Stimulated activated naive CD4-positive, alpha-beta T cell (primary cell): ENCODE measurements at places on chromosomes 5 and 9.

DNA sequence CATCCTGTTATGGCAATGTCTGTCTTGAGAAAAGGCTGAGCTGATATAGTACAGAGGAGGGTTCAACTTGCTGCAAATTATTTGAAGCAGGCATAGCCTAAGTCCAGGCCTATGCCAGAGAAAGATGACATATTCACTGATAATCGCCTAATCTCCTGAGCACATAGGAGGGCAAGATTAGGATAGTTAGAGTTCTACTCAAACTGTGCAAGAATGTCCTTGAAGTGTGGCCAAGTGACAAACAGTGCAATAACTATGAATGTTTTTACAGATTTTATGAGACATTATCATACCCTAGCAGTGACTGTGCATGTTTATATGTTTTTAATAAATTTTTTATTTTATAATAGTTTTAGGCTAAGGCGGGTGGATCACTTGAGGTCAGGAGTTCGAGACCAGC is 96.2 kb downstream of the TSSK1B start:
- no peak for DNase-seq

DNA sequence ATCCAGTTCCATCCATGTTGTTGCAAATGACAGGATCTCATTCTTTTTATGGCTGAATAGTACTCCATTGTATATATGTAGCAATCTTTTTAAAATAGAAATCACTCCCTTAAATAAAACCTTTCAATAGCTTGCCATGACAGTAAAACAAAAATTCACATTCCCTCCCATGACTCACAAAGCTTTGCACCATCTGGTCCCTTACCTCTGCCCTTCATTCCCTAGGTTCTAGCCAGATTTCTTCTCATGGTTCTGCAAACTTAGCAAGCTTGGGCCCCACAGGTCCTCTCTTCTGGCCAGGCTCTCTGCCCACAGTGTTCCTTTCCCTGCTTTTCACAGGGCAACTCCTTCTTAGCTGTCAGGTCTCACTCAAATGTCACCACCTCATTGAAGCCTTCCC is 4.3 kb upstream of the SPOCK1 start:
- no peak for DNase-seq

DNA sequence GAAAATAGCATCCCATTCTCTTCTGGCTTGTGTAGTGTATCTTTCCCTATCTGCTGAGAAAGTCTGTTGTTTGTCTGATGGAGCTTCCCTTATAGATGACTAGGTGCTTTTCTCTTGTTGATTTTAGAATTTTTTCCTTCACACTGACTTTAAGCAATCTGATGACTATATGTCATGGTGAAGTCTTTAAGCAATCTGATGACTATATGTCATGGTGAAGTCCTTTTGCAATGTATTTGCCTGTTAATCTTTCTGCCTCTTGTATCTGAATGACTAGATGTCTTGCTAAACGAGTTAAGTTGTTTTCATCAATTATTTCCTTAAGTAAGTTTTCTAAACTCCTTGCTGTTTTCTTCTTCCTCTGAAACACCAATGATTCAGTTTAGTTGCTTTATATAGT is 80.5 kb downstream of the RNF130 start:
- DNase-seq = no peak

DNA sequence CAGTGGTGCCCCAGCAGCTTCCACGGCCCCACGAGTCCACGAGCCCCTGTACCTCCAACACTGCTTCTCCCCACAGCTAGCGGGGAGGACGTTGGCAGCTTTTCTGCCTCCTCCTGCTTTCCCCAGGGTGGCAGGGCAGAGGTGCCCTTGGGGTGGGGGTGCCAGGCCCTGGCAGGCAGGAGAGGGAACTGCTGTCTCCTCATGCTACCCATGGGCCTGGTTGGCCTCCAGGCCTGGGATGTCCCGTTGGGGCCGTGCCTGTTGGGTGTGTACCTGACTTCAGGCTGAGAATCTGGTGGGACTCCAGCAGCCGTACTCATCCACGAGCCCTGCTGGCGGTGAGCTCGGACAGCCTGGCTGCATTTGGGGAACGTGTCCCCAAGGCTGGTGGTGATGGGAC is 27.3 kb downstream of the RXRA start:
- DNase-seq = no peak

DNA sequence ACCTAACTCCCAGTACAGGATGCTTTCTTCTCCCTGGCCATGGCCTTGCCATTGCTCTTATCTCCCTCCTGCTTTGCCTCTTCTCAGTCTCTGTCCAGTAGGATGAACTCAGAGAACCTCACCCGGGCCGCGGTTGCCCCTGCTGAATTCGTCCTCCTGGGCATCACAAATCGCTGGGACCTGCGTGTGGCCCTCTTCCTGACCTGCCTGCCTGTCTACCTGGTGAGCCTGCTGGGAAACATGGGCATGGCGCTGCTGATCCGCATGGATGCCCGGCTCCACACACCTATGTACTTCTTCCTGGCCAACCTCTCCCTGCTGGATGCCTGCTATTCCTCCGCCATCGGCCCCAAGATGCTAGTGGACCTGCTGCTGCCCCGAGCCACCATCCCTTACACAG is at the start of gene OR5C1:
Gene OR5C1 (plus strand): TSS at position 103 of the 400 bp plus-strand sequence. CDS start 0 bp downstream, at position 103.
- DNase-seq = no peak

- no peak for DNase-seq
These were observed 132.6 kb downstream of the PDZD2 start for GRCh38 chr5:31771500-31771899.

DNA sequence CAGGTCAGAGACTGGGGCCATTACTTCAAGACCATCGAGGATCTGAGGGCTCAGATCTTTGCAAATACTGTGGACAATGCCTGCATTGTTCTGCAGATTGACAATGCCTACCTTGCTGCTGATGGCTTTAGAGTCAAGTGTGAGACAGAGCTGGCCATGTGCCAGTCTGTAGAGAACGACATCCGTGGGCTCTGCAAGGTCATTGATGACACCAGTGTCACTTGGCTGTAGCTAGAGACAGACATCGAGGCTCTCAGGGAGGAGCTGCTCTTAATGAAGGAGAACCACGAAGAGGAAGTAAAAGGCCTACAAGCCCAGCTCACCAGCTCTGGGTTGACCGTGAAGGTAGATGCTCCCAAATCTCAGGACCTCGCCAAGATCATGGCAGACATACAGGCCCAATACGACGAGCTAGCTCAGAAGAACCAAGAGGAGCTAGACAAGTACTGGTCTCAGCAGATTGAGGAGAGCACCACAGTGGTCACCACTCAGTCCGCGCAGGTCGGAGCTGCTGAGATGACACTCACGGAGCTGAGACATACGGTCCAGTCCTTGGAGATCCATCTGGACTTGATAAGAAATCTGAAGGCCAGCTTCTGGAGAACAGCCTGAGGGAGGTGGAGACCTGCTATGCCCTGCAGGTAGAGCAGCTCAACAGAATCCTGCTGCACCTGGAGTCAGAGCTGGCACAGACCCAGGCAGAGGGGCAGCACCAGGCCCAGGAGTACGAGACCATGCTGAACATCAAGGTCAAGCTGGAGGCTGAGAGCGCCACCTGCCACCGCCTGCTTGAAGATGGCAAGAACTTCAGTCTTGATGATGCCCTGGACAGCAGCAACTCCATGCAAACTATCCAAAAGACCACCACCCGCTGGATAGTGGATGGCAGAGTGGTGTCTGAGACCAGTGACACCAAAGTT is 9.3 kb downstream of the NIPBL start:
- no peak for DNase-seq

DNA sequence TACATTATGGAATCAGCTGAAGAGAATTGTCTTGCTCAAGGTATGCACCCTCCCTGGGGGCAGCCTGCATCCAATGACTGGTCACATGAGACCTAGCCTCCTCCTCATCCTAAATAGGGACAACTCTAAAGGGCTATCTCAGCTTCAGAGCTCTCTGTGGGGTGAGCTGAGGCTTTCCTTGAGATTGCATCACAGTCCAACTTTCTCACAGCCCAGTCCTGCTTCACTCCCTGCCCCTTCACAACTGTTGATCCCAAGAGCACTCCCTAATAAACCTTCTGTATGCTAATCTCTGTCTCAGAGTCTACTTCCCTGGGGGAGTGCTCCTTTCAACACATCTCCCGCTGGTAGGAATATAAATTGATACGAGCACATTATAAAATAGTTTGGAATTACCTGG is 44.1 kb upstream of the ERBIN start:
- DNase-seq = no peak

DNA sequence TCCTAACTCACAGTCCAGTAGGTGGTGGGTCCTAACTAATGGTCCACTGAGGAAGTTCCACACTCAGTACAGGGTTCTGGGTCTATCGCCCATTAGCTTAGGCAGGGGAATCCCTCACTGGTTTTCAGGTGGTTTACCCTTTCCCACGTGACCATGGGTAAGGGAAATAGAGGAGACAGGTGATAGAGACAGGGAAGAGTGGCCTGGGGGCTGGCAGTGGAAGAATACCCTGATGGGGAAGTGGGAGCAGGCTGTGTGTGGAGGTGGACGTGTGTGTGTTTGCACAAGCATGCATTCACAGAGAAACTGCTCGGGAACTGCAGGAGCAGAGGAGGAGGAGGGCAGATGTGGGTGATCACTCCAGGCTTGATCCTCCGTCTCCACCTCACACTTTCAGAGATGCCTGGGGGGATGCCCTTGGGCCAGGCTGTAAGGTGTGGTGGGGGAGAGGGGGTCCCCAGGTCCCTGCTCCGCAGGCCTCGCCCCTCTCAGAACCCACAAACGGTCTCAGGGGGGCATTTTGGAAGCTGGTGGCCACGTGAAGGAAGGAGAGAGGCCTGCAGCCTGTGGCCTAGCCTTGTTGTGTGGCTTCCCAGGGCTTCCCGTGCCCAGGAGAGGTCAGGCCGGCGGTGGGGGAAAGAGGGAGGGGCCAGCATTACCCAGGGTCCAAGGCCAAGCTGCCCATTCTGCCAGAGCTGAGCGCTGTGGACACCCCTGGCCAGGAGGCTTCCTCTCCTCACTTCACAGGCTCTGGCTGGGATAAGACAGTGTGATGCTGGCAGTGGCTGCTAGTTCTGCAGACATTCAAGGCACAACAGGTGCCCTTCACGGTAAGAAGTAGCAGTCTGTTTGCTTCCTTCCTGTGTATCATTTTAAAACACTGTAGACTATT is 80.0 kb downstream of the OTULIN start:
- no peak for DNase-seq

- no peak for DNase-seq
These were observed 605.9 kb upstream of the DAB2 start for GRCh38 chr5:40030661-40031060.

GRCh38 chr5:109649318-109649717 is 40.4 kb upstream of the MAN2A1 start:
- DNase-seq = no peak

DNA sequence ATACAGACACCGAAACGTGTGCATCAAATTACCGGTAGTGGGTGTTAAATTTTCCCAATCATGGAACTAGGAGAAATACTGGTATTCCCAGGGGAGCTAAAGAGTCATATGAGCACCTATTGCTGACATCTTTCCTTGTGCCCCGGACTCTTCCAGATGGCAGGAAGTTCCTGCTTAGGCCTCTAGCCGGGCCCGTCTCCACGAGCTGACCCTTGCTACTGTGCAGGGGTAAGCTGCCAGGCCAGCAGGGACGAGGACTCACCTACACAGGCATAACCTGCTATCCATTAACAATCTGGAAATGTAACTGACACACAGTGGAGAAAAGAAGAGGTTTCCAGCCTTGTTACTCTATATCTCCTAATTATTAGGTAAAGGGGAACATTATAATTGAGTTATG is 16.2 kb upstream of the SSBP2 start:
- no peak for DNase-seq

DNA sequence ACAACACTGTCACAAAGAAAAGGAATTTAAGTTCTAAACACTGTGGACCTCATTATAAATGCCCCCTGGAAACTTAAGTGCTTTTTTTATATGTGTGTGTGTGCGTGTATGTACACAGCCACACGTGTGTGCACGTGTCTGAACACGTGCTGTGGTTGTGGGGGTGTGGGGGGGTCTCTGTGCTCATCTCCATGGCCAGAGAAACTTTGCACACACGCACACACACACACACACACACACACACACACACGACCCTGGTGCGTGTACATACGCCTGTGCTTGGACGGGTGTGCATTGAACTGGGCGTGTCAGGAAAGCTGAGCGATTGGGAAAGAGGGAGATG is 27.9 kb downstream of the AMBP start:
- DNase-seq = no peak

DNA sequence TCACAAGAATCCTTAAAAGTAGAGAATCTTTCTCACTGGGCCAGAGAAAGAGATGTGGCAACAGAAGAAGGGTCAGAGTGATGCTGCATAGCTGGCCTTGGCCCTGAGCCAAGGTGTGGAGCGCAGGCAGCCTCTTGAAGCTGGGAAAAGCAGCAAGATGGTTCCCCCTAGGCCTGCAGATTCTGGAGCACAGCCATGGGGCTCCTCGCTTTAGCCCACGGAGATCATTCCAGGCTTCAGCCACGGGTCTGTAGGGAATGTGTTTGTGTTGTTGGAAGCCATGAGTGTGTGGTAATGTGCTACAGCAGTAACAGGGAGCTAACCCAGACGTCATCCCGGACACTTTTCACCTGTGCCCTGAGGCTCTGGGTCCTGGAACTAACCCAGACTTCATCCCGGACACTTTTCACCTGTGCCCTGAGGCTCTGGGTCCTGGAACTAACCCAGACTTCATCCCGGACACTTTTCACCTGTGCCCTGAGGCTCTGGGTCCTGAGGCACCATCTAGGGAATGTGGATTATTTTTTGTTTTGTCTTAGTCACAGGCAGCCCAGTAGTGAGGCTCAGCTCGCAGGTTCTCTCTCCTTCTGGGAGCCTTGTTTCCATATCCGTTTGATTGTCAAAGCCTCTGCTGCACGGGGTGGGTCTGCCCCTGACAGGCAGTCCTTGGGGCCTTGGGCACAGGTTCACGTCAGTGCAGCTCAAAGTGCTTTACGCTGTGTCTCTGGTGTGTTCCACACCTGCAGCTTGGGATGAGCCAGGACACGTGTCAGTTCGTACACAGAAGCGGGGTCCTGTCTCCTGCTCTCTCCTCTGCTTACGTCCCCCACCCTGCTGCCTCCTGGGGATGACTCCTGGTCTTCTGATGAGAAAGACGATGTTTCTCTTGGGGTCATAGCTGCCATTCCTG is 56.3 kb upstream of the EXOC3 start:
- no peak for DNase-seq

GRCh38 chr5:142613271-142613671 is 72.6 kb downstream of the FGF1 start:
- no peak for DNase-seq

GRCh38 chr9:120066315-120066714 is 513.7 kb downstream of the CDK5RAP2 start:
- no peak for DNase-seq

DNA sequence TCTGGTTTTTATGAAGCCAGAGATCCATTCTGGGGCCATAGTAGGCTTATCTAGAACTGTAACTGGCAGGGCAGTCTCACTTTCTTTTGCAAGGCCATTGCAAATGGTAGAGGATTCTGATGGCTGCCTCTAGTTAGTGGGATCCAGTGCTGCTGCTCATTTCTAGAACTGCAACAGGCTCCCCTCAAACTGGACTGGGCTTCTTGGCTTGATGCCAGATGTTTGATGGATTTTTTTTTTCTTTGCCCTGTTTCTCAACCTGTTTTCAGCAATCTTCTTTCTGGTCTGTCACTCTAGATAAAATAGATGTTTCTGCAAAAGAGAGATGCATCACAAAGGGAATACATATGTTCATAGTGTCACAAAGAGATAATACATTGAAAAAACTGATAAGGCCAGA is 11.9 kb downstream of the CARTPT start:
- no peak for DNase-seq

GRCh38 chr5:114782177-114782576 is 387.5 kb downstream of the TRIM36 start:
- DNase-seq = no peak
